ENCODE measurements at places on chromosomes 3 and 15. TPM values are rescaled to one million over a fixed set of nuclear protein-coding genes. Genes with fewer than 3 reads are reported as not detected.

GRCh38 chr3:154143873-154144272 is 22.7 kb downstream of the ARHGEF26 start:
- DNase-seq, result no peak

DNA sequence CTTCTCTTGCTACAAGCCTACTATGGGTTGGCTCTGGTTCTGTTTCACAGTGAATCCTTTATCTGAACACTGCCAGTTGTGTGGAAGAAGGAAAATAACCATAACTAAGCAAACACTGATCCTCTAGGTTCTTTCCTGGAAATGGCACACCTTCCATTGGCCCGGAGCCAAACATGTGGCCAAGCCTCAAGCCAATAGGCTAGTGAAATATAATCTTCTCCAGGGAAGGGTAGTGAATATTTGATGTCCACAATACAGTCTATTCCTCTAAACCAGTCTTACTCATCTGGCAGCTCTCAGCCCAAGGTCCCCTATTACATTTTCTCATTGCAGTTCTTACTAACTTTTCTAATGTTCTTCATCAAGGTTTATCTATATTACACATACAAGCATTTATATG is 921.3 kb downstream of the TUSC7 start:
- DNase-seq, result no peak

GRCh38 chr3:49602877-49603411 is 48.7 kb downstream of the BSN start:
- peak; percentile 83 for DNase-seq

The SH3GL3 gene
- total RNA-seq, result 0.22 TPM

The CCDC191 gene
- 11.0 TPM for total RNA-seq

Data from PC-9 (cell line).